ENCODE measurements at places on chromosomes 4 and X.

DNA sequence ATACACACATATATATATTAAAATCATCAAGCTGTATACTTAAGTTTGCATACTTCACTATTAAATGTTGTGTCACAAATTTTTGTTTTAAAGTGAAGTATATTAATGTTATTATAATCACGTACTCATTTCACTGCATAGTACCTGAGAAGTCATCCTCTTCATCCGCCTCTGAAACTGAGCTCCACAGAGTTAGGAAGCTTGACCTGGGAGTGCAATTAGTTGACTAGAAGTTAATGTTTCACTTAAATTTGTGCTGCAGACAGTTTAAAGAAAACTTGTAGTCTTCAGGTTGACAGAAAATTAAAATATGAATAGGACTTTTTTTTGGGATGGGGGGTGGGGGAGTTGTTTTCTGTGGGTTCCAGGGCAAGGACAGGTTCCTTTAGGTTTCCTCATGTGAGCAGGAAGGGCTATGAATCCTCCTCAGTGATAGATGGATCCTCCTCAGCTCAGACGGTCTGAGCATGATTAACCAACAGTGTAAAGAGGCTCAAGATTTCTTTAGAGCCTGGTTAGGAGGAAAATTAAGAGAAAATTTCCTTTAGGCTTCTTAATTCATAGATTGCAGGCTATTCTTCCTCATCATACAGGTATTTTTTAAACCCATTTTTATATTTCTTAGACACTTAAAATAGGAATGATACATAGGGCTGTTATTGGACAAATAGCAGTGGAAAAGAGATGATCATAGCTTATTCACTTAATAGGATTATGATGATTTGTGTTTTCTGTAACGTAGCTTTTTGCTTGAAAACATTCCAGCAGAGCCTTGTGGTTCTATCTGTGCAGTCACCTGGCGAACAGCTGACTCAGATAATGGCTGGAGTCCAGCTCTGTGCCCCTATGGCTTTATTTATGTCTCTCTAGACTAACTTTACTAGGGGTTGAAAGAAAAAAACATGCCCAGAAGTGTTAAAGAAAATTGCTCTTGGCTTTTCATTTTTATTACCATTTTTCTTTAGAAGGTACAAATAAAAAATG is 102.7 kb downstream of the SLC4A4 start:
- DNase-seq, result no peak

- DNase-seq, result no peak
Observed at GRCh38 chr4:86935566-86935852, 698 bp downstream of the AFF1 start.

DNA sequence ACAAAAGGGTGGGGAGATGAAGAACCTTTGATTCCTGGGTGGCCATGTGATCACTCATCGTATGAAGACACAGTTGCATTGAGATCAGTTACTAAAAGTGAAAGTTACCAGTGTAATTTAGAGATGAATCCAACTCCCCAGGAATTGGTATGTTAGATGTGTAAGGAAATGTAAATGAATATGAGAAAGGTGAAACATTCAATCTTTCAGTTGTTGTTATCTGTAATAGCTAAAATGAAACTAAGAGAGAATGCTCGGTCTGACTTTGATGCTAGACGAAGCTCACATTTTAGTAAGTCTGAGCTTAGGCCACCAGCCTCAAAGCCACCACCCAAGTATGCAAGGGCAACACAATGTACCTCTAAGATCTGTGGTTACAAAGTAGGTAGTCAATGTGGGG is 194.3 kb upstream of the POF1B start:
- no peak for DNase-seq

DNA sequence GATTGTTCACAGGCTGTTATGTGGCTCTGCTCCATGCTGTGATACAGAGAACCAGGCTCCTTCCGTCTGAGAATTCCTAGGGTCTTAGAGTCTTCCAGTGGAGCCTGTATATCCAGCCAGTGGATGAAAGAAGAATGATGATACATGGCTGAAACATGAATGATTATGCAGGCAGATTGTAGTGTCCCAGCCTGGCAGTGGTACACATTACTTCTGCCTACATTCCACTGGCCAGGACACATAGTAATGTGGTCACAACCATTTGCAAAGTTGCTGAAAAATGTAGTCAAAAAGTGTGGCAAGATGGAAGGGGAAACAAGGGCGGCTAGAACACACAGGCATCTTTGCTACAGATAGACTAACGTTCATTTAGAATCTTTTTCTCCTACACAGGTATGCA is 4.5 kb upstream of the GBA3 start:
- no peak for DNase-seq

GRCh38 chr4:80173401-80173800 is 23.9 kb upstream of the PRDM8 start:
- DNase-seq, result no peak

- DNase-seq, result no peak
Observed at GRCh38 chr4:86274642-86275041, 85.2 kb downstream of the MAPK10 start.

DNA sequence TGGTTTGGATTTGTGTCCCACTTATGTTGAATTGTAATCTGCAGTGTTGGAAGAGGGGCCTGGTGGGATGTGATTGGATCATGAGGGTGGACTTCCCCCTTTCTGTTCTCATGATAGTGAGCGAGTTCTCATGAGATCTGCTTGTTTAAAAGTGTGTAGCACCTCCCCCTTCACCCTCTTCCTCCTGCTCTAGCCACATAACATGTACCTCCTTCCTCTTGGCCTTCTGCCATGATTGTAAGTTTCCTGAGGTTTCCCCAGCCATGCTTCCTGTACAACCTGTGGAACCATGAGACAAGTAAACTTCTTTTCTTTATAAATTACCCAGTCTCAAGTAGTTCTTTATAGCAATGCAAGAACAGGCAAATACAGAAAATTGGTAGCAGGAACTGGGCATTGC is 138.7 kb downstream of the INPP4B start:
- no peak for DNase-seq

DNA sequence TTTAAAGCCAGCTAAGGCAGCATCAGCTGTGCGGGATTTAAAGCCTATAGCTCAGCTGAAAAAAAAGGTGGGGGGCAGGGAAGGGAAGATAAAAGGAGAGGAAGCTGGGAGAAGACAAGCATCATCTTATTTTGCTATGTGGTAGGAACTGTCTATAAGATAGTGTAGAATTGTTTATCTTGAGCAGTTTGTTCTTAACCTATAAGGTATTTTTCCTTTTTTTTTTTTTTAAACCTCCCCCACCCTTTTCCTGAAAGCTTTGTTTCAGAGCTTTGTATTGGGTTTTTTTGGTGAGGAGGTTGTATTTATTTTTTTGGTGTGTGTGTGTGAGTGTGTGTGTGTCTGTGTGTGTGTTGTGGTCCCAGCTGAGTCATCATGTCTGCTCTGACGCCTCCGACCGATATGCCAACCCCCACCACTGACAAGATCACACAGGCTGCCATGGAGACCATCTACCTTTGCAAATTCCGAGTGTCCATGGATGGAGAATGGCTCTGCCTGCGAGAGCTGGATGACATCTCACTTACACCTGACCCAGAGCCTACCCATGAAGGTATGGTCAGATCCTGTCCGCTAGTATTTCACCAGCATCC is 531 bp downstream of the RUFY3 start:
- DNase-seq, result peak; percentile 69

DNA sequence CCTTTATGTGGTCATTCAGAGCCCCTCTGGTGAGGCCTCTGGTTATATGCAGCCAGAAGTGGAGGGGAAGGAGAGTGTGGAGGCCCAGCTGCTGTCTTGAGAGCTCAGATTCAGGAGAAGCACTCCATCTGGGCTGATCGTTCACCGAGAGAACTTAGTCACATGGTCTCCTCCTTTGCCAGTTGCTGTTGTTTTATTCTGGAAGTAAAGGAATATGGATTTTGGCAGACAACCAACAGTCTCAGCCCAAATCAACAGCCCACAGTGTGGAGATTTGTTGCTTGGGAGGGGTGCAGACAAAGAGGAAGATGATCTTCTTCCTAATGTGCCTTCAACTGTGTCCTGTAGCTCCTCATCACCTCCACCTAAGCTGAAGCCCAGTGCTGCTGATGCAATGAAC is 355.4 kb downstream of the ANK2 start:
- DNase-seq, result no peak

GRCh38 chrX:67523932-67524331 is 19.9 kb upstream of the AR start:
- no peak for DNase-seq

GRCh38 chr4:2417765-2418649 is at the start of gene ZFYVE28:
ZFYVE28 (minus strand) TSS chr4:2418645; CDS start chr4:2418323, 322 bp downstream.
- peak; percentile 68 for DNase-seq

DNA sequence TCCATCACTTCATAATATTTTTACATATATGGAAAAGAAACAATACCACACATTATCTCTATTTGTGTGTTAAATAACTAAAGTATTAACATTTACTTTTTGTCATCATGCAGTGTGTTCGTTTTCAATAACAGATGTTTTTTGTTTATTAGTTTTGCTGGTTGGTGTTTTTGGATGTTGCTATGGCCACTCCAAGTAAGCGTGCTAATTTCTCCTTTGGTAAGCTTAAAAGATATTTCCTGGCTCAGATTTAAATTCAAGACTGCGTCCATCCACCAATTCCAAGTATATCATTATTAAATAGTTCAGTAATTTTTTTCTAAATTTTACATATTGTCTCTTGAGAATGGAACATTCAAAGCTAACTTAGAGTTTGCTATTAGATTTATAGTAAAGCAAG is 235.4 kb upstream of the IL1RAPL1 start:
- no peak for DNase-seq

- no peak for DNase-seq
Observed at GRCh38 chr4:110780538-110780937, 157.7 kb upstream of the PITX2 start.

GRCh38 chrX:150766351-150767044 is 73.3 kb downstream of the MTMR1 start:
- no peak for DNase-seq

DNA sequence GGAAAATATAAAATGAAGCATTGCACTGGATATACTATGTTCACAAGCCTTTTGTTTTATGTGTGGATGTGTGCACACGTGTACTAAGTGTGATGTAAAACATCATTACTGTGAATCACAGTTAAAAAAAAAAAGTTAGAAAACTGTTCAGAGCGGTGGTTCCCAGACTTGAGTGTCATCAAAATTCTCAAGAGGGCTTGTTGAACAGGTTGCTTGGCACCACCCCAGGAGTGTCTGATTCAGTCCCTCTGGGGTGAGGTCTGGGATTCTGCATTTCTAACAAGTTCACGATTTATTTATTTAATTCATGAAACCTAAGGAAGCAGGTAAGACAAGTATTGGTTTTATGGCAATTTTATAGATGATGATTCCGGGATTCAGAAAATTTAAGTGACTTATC is 1.8 kb downstream of the CENPU start:
- DNase-seq, result no peak

GRCh38 chrX:41984628-41985027 is 61.3 kb upstream of the CASK start:
- DNase-seq, result no peak

DNA sequence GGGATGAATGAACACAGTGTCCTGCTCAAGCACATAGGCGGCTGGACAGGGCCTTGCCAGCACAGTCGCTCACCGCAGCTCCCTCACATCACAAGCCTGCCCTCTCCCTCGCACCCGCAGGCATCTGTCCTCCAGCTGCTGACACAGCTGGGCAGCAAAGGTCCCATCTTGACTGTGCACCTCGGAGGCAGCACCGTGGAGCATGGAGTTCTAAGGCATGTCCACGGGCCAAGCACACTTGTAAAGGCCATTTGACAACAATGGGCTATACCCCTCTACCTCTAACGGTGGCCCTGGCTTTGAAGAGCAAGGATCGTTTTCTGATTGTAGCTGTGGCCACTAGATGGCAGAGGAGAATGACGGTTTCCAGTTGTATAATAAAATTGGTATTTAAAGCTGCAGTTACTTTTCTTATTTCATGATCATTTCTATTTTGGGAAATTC is 53.8 kb downstream of the APLN start:
- no peak for DNase-seq

- DNase-seq, result no peak
Observed at GRCh38 chr4:14028862-14029261, 401.3 kb upstream of the BOD1L1 start.

DNA sequence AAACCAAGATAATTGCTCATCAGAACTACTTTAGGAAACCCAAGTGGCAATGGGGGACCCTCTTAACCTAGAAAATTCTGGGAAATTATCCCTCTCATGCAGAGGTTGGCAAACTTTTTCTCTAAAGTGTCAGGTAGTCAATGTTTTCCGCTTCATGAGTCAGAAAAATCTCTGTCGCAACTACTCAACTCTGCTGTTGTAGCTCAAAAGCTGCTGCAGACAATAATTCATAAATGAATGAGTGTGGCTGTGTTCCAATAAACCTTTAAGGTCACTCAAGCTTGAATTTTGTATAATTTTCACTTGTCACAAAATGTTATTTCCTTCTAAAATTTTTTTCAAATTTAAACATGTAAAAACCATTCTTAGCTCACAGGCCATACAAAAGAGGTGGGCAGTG is 193.4 kb upstream of the MID1 start:
- DNase-seq, result no peak

DNA sequence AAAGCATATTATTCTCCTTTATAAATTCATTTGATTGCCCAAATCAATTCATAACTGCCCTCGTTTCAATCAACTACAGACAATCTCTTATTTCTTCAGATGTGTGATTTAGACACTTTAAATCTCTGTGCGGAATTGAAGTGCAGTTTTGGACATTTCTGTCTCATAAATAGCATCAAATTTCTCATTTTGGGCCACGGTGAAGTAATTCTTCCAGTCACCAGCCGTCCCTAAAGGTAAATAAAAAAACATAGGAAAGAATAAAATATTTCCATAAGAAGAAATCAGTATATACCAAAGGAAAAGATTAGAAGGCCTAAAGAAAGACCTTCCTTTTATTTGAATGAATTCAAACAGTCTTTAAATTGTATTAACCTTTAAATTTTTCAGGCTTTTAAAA is 33.4 kb downstream of the SULT1B1 start:
- DNase-seq, result no peak

- DNase-seq, result no peak
Observed at GRCh38 chr4:164438321-164438720, 315.6 kb upstream of the SMIM31 start.

DNA sequence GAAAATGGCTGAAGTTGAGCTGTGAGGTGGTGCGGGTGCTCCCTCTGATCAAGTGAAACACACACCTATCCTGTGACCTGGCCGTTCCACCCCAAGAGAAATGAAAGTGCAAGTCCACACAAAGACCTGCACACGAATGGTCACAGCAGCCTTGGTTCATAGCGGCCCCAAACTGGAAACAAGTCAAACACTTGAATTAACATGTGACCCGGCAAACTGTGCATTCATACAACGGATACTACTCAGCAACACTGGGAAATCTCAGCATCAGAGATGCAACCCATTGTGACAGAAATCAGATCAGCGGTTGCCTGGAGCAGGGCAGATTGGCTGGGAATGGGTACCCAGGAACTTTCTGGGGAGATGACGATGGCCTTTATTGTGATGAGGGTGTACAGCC is 7.6 kb downstream of the G6PD start:
- no peak for DNase-seq

DNA sequence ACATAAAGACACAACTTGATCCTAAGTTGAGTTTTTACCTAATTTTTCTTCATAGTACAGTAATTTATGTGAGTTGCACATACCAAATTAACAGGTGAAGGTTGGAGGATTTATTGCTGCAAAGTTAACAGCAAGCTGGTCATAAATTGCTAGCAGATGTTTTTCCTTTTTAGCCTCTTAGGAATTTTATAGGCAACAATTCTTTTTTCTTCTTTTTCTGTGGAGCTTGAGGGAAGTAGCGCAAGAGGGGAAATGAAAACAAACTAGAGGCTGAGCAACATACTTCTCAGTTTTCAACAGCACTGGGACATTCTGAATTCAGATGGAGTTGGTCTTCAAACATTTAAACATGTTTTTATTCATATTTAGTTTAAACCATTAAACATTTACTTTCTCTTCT is 63.7 kb upstream of the TLR2 start:
- no peak for DNase-seq

Data from retina (tissue), 1 donor.